ENCODE measurements at places on chromosomes 12 and 14.
A peak's percentile ranks its signal among the peaks of the same experiment; 100 is the strongest.

GRCh38 chr12:53869500-53869899 lies 69.1 kb upstream of the HOXC13 start:
- no peak for DNase-seq

GRCh38 chr12:21065845-21066244 lies 65.1 kb upstream of the SLCO1B1 start:
- no peak for DNase-seq

- DNase-seq = no peak
Measured at GRCh38 chr12:92402415-92402814, 256.8 kb upstream of the BTG1 start.

DNA sequence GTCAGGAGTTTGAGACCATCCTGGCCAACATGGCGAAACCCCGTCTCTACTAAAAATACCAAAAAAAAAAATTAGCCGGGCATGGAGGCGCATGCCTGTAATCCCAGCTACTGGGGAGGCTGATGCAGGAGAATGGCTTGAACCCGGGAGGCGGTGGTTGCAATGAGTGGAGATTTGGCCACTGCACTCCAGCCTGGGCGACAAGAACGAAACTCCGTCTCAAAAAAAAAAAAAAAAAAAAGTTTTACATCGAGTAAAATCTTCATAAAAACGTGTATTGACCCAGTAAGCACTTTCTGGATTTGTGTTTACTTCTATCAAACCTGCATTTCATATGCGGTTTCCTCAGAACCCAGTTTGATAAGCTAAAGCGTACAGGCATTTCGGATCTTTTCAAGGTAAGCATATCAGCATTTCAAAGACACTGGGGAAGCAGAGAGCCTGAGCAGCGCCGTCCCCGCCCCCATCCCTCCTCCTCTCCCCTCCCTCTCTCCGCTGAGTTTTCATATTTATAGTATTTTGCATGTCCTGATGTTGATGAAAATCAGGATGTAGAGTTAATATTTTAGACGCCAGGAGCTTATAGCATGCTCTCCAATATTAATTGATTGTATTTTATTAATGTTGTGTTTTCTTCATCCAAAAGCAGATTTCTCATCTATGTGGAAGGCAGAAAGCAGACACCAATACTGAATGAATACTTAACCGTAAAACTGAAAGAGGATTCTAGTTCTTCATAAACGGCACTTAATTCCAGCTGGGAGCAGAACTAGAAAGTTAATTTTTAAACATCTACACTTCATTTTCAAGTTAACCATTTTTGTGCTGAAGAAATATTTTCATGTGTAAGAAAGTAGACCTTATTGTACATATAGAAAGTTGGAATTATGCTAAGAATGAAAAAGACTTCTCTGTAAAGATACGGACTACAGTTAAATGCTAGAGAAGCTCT lies 9.2 kb upstream of the HIP1R start:
- DNase-seq = no peak

GRCh38 chr12:104683831-104684503 lies 227.2 kb downstream of the CHST11 start:
- DNase-seq = no peak

- DNase-seq = peak; percentile 65
Measured at GRCh38 chr14:66508846-66509621, 1.1 kb downstream of the GPHN start.

All from activated naive CD8-positive, alpha-beta T cell treated with anti-CD3 and anti-CD28 coated beads, Interleukin-2, amount 50 U/mL, for 24 hours (primary cell).